ENCODE measurements at places on chromosomes 3 and 15.
A peak's percentile ranks its signal among the peaks of the same experiment; 100 is the strongest.

GRCh38 chr15:38740206-38740605, 175.6 kb upstream of the RASGRP1 start:
- no peak for DNase-seq

DNA sequence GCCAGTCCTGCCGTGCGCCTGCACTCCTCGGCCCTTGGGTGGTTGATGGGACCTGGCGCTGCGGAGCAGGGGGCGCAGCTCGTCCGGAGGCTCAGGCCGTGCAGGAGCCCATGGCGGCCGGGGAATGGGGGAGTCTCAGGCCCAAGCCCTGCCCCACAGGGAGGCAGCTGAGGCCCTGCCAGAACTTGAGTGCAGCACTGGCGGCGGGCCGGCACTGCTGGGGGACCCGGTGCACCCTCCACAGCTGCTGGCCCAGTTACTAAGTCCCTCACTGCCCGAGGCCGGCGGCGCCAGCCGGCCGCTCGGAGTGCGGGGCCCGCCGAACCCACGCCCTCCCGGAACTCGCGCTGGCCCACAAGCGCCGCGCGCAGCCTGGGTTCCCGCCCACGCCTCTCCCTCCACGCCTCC, 190.9 kb upstream of the MME start:
- no peak for DNase-seq

DNA sequence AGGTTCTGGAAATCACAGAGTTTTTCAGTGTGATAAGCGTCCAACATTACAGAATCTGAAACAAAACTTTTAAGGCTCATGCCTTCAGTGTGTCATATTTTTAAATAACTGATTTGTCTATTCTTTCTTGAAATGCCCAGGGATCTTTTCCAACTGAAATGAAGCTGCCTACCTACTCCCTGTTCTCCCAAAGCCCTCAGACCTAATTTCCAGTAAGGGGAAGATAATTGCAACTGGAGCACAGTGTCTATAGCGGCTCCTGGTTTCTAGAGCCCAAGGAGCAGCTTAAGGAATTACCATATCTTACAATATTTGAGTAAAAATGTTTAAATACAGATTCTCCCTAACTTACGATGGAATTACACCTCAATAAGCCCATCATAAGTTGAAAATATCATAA, 33.0 kb downstream of the LRRC2 start:
- DNase-seq = no peak

GRCh38 chr3:69712269-69712668, 27.0 kb upstream of the MITF start:
- DNase-seq = no peak

GRCh38 chr3:25661694-25662437, 2.8 kb downstream of the TOP2B start:
- DNase-seq = no peak

DNA sequence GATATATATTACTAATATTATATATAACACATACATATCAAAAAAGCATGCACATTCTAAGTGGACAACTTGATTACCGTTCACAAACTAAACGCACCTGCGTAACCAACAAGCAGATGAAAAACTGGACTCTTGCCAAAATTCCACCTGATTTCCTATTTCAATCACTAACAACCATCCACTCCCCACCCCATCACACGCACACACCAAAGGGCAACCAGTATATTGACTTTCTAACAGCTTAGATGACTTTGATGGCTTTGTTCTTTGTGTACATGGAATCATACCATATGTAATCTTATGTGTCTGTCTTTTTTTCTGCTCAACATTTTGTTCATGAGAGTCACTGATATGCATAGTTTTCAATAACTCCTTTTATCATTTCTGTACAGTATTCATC, 496.8 kb upstream of the ARRDC4 start:
- DNase-seq = no peak

DNA sequence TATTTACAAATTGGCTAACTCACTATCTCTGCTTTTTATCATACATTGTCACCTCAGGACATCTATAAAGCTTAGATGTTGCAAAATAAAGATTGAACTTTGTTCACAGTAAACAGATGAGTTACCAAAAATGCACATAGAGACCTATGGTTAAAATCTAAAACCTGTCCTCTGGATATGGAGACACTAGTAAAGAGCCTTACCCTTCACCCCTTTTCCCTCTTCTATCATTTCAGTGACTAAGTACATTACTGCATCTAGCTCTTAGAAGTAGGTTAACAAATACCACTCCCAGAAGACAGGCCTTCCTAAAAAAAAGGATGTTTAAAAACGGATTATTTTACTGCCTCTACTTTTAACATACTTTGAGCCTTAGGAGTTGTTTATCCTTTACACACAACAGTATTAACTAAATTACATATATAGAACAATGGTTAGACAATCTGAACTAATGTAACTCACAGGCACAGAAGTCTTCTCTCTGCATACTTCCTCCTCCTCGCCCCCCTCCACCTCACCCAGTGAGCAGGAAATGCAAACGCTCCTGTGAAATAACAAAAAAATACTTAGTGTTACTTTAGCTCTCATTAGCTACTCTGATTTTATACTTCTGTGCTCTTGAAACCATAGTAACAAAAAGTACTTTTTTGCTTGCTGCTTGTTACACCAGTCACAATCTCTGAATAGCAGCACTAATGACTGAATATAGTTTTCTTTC, 23.3 kb downstream of the IREB2 start:
- DNase-seq = no peak

DNA sequence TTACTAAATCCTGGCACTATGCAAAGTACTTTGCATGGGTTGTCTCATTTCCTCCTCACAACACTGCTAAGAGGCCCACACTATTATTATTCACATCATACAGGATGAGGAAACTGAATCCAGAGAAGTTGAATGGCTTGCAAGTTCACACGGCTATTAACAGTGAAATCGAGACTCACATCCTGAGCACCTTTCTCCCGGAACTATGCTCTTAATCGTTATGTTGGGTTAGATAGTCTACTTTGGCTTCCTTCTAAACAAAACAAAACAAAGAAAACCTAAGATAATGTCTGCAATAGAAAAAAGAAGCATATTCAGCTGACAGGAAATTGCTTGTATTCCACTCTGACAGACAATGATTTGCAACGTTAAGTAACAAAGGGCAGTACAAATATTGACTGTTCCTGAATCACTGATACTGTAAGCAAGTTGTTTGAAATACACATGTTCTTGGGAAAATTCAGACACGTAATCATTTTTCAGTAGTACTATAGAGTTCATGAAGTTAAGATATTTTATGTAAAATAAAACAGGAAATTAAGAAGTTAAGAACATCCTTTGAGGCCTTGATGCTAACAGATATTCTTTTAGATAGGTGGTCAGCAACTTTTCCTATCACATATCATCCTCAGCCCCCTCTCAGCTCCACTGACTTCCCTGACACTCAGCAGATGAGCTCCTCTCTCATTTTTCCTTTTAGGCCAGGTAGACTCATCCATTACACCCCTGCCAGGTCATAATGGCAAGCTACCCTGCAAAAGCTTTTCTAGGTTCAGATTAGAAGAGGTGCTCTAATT, 40.7 kb downstream of the C2CD4B start:
- no peak for DNase-seq

DNA sequence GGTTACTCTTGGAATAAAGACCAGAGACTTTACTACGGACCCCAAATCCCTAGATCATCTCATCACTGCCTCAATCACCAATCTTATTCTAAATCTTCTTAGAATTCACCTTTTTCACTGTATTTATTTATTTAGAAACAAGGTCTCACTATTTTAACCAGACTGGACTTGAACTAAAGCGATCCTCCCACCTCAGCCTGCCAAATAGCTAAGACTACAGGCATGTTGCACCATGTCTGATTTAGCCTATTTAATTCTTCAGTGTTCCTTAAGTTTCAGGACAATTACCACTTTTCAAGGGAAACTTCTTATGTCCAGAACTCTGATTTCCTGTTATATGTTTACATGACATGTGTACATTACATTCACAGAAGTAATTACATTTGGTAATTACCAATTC, 238.0 kb upstream of the COL8A1 start:
- DNase-seq = no peak

DNA sequence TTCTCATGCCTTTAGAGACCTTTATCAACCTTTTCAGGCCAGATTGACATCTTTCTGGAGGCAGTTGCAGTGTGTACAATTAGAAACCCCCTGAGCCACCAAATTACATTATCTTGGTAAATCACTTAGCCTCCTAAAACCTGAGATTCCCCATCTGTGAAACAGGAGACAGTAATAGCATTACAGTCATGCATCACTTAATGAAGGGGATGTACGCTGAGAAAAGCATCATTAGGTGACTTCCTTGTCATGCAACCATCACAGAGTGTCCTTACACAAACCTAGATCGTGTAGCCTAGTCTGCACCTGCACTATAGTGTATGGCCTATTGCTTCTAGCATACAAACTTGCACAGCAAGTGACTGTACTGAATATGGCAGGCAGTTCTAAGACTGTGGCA, 400.8 kb upstream of the CNTN3 start:
- no peak for DNase-seq

- DNase-seq = no peak
These were observed 126.4 kb downstream of the P2RY1 start for GRCh38 chr3:152961323-152961722.

GRCh38 chr3:54873059-54874010, 54.5 kb downstream of the LRTM1 start:
- DNase-seq = no peak

GRCh38 chr15:82146990-82147461, 101.2 kb upstream of the MEX3B start:
- DNase-seq = no peak

GRCh38 chr15:89244574-89244903, 760 bp downstream of the FANCI start:
- DNase-seq = peak; percentile 36

DNA sequence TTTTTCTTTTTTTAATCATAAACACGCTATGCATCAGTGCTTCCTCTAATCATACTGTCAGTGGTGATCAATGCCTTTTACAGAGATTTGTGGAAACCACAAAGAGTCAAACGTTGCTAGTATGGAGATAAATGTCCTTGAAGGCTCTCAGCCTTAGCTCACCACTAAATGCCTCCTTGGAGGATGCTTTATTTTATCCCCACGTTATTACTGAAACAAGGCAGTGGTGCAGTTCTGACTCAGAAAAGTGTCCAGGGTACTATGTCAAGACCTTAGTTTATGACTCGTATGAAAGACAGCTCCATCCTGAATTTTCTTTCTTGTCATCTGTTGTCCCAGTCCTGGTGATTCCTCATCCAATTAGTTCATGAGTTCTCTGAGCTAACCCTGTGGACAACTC, 1146.7 kb downstream of the IGSF11 start:
- DNase-seq = no peak

DNA sequence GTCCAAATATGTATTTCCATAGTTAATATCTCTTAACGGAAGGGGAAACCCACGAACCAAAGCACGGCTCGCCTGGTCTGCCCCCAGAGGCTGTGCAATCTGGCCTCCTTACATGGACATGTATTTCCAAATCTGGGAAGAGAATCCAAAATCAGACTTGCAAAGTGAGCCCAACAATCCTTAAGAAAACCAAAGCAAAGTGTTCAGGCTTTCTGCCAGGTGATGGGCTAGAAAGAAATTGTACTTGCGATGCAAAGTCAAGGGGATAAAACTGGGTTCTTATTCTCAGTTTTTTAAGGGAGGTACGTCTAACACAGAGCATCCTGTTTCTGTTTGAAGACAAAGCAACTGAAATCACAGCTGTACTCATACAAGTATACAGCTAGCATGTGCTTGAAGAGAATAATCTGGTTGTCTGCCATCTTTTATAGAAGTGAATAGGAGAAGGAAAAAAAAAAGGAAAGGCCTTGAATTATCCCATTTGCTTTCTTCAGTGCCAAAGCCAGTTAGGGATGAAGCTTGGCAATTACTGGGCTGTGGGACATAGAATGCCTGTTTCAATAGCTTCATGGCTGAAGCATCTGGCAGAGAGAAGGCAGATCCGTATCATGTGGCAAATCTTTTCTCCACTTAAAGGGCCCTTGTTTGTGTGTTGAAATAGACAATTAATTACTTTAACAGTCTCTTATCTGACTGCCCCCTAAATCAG, 48.4 kb downstream of the LRIG1 start:
- DNase-seq = no peak

DNA sequence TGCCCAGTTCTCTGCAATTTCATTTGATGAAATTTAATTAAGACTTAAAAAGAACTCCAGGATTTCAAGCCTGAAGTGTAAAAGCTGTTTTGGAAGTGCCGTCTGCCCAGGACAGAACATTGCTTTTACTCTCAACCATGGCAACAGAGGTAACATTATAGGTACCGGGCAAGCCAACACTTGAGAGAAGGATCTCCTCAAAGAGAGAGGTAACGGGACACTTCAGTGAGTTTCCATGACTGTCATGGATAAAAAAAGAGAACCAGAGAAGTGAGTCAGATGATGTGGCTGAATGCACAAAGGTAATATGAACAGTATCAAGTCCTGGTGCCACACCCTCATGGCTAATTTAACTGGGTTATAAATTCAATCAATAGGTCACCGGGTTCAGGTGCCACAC, 130.2 kb upstream of the LMOD3 start:
- no peak for DNase-seq

GRCh38 chr15:95025924-95026728, 794.8 kb downstream of the MCTP2 start:
- no peak for DNase-seq

DNA sequence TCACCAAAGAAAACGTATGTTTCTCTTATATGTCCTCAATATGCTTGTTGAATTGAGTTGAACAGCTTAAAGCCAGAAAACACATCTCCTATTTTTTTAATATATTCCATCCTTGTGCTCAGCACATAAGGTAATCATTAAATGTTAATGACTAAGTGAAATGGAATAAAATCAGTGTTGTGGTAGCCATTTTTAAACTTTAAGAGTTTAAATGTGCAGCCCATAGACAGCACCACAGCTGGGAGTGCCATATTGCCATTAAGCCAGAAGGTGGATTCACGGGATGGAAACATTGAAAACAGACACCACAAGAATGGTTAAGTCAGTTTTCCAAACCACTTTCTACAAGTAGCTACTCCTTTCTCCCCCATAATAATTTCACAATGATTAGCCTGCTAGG, 76.8 kb upstream of the C15orf61 start:
- DNase-seq = no peak

GRCh38 chr3:57985176-57985983, 22.8 kb upstream of the FLNB start:
- DNase-seq = no peak

DNA sequence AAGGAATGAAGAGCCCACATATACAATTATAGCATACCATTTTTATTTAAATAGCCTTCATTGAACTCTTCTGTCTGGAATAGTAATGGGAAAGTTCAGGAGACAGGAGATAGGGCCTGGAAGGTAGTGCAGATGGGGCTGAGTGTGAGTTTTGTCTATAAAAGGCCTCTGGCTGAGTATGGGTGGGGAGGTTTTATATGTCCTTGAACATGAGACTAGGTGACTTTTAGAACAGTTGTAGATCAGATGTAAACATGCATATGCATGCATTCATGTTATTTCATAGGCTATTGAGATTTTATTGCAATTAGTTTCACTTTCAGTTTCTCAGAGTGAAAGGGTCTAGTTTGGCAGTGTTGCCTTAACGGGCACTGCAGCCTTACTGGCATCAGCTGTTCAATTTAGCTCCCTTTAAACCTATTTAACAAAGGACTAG, 27.1 kb downstream of the CGGBP1 start:
- peak; percentile 11 for DNase-seq

- no peak for DNase-seq
These were observed 21.1 kb upstream of the MAP3K13 start for GRCh38 chr3:185341616-185342458.

Measured in NCI-H2227 treated with DMSO at 0.1 percent for 48 hours (cell line).